Cortex of kidney (tissue), 1 donor: ENCODE measurements at places on chromosomes 16 and 17.

DNA sequence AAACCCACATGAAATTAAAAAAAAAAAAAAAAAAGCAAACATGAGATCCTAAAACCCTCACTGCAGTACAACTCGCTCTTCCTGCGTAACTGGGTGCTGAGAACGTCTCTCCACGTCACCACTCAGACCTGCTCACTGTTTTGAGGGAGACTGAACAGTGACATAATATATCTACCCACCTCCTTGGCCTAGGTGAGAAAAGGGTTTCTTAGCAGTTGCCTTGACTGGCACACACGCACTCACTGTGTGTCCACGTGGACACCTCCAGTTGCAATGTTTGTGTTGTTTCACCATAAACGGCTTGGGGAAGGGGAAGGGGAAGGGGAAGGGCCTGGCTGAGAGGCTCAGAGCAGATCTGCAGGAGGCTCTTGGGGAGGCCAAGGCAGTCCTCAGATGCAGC, 32.0 kb downstream of the FANCA start:
- DNase-seq = no peak

DNA sequence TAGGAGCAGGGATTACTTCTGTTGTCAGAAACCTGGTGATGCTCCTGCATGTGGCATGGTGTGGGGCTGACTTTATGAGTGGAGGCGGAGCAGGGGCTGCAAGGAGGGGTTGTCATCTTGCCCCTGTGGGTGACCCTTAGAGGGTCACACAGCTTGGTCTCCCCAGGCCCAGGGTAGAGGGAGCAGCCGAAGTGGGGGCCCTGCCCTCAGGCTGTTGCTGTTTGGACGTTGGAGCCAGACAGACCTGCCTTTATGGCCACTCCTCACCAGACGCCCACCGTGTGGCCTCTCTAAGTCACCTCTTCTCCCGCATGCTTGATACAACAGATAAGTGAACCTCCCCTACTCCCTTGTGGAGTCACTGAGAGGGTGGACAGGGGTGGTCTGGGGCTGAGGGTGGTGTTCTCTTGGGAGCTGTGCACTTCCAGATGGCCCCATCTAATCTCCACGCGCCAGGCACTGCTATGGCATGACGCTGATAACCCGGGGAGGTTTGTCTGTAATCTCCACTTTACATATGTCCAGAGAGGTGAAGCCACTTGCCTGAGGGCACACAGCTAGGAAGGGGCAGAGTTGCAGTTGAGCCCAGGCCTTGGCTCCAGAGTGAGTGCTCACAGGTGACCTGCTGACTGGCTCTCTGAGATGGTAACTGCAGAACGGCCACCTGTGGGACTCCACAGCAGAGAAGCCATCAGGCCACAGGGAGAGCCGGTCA, 10.0 kb downstream of the MAP2K3 start:
- no peak for DNase-seq

- DNase-seq = no peak
These were observed 42.5 kb downstream of the CREBBP start for GRCh38 chr16:3837851-3838586.

GRCh38 chr16:49531931-49532840, 158.6 kb downstream of the C16orf78 start:
- DNase-seq = no peak

- DNase-seq = no peak
These were observed 30.8 kb downstream of the FA2H start for GRCh38 chr16:74743668-74744299.

GRCh38 chr17:51335006-51335590, 74.8 kb downstream of the UTP18 start:
- no peak for DNase-seq
